ENCODE measurements at places on chromosomes 5 and 9.

GRCh38 chr5:52502460-52502999, 285.2 kb upstream of the ITGA1 start:
- no peak for DNase-seq

DNA sequence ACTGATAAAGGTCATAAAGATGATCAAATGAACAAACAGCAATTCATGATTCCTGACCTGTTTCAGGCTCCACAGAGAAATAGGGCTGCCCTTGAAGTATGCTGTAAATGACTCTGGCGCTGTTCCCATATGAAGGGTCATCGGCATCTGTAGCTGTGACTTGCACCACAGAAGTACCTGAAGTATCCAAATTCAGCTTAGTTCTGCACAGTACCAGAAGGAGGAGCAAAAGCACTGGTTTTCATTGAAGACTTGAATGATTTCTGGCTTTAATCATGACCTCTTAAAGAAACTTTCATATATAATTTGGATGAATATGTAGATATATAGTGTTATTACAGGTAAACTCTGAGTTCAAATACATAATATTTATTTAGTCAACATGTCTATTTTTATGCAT, 109.1 kb downstream of the CDH10 start:
- DNase-seq, result no peak

DNA sequence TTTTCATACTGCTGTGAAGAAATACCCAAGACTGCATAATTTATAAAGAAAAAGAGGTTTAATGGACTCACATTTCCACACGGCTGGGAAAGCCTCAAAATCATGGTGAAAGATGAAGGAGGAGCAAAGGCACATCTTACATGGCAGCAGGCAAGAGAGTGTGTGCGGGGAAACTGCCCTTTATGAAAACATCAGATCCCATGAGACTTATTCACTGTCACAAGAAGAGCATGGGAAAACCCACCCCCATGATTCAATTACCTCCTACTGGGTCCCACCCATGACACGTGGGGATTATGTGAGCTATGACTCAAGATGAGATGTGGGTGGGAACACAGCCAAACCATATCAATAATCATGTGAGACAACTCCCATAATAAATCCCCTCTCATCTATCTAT, 8.7 kb downstream of the TTC39B start:
- no peak for DNase-seq

DNA sequence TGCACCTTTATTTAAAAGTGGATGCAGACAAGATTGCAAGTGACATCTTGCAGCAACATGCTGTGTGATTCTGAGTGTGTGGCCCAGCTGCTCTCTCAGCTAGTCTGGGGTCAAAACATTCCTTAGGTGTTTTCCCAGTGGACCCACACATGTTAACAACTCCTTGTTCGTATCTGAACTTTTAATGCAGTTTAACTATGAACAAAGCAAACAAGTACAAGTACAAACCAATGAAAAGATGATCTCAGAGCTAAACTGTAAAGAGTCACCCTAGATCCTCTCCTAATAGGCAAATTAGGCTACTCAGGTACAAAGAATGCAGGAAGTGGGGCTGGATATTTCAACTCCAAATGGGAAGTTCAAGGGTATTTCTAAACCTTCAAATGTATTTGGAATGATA, 108.4 kb downstream of the ENTREP1 start:
- DNase-seq, result no peak

- DNase-seq, result no peak
Measured at GRCh38 chr5:4410151-4410550, 730.0 kb upstream of the ADAMTS16 start.

DNA sequence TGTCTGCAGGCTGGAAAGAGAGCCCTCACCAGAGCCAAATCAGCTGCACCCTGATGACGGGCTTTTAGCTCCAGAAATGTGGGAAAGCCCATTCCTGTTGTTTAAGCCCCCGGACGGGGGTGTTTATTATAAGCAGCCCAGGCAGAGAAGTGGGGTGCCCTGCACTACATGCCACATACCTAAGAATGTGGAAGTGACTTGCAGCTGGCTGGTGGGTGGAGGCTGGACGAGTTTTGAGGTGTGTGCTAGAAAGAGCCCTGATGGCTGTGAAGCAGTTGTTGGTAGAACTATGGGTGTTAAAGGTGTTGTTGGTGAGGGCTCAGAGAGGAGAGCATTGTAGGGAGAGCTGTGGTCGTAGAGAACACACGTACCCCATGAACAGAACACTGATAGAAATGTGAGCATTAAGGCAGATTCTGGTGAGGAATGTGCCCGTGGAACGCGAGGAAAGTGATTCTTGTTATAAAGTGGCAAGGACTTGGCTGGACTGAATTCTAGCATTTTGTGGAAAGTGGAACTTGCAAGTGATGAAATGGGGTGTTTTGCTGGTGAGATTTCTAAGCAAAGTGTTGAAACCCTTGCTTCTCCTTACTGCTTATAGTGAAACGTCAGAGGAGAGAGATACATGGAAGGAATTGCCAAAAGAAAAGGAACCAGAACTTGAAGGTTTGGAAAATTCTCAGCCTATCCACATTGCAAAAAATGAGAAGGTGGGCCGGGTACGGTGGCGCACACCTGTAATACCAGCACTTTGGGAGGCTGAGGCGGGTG, 38.9 kb downstream of the AHRR start:
- DNase-seq, result no peak

DNA sequence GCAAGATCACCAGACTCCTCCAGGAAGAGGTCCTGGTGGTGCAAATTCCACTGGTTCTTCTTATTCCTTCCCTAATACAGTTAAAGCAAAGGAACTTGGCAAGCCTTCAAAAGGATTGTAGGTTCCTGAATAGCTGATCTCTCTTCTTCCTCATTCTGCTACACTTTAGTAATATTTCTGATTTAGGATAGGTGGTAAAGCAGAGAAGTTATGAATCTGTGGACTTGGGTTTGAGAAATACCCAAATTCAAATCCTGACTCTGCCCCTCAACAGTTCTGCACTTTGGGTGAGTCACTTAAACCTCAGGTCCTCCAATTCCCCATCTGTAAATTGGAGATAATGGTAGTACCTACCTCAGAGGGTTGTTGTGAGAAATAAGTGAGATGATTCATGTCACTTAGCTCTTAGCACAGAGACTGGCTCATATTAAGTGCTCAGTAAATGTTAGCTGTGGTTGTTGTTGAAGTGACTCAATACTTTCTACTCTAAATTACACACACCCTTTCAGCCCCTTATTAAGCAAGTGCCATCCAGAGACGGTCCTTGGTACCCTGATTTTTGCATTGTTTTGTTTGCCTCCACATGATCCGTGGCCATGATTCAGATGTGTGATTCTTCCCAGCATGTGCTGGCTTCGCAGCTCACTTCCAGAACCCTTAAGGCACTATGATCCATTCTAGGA, 5.2 kb downstream of the SH3RF2 start:
- no peak for DNase-seq

GRCh38 chr5:61298580-61298979, 33.5 kb upstream of the ZSWIM6 start:
- DNase-seq, result no peak

DNA sequence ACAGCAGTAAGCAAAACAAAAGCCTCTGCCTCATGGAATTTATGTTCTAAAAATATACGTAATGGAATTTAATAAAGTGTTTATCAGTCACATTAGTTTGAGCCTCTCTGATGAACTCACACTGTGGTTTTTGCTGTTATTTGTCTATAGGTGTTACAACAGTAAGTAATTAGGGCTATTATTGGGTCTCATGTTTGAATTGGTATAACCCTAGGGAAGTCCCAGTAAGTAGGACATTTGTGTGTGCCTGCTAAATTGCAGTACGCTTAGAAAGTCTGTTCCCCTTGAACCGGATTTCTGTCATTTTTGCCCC, 197.6 kb downstream of the NR3C1 start:
- no peak for DNase-seq

- no peak for DNase-seq
Measured at GRCh38 chr5:68683632-68684036, 410.2 kb upstream of the SLC30A5 start.

DNA sequence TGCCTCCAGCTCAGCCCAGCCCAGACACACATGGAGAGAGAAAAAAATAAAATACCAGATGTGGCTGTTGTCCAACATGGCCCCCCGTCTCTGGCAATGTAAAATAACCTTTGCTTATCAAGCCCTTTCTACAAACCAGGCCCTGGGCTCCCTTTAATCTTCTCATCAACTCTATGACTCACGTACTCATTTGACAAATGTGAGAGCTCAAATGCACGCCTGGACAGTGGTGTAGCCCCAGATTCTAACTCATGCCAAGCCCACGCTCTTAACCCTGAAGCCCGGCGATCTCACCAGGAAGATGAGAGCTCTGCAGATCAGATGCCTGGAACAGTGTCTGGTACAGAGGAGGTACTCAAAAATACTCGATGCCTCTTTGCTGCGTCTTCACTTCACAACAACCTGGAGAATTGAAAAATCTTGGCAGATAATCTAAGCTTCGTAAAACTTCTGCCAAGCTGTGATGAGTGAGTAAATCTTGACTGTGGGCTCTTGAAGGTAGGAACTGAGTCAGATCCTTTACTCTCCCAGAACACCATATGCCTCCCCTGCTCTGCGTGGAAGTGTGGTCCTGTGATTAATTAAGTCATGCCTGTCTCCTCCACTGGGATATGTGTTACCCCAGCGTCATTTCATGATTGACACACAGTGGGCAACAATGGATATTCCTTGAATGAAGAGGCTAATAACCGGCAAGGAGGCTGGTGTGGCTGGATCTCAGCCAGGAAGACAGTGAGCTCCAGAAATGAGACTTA, 102.0 kb upstream of the FSTL4 start:
- DNase-seq, result no peak

DNA sequence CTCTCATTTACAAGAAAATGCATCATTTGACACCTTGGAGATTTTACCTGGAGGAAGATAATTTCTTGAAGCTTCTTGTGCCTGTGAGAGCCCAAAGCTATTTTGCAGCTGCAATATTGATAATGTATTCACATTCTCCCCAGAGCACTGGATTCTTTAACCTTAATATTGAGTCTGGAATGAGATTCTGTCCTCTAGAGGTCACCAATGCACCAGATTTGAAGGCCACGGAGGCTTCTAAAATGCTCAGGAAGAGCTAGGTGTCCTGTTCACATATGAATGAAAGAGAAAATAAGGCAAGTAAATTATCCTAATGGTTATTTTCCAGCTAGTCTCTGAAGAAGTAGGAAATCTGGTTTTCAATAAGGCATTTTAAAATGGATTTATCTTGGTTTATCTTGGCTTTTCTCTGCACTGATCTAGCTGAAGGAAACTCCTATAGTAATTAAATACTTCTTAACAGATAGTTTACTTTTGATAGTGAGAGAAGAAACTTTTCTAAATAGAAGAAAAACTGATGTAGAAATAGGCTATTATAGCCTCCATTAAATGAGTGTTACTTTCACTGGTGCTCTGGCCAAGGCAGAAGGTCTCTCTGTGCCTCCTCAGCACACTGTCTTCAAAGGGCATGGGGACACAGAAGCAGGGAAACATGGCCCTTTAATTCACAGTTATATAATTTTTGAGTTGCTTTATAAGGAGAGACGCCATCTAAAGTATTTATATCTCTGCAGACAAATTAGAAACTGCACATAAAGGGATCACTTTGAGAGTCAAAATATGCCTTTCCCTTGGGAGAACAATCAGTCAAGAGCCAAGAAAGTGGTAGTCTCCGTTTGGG, 297.0 kb upstream of the ACTBL2 start:
- no peak for DNase-seq

- no peak for DNase-seq
Measured at GRCh38 chr5:35483780-35484179, 133.9 kb upstream of the SPEF2 start.

DNA sequence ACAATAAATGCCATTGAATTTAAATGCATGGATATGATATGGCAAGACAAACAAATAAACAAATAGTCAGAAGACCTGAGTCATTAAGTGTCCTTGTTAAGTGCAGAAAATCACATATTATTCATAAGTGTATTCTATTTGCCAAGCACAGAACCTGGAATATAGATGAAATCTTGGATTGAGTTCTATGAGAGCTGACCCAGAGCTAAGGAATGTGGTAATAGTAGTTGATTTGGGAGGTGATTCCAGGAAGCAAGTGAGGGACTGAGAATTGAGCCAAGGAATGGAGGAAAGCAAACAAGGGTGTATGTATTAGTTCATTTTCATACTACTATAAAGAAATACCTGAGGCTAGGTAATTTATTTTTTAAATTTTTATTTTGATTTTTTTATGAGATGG, 208.9 kb downstream of the TRIM32 start:
- DNase-seq, result no peak

DNA sequence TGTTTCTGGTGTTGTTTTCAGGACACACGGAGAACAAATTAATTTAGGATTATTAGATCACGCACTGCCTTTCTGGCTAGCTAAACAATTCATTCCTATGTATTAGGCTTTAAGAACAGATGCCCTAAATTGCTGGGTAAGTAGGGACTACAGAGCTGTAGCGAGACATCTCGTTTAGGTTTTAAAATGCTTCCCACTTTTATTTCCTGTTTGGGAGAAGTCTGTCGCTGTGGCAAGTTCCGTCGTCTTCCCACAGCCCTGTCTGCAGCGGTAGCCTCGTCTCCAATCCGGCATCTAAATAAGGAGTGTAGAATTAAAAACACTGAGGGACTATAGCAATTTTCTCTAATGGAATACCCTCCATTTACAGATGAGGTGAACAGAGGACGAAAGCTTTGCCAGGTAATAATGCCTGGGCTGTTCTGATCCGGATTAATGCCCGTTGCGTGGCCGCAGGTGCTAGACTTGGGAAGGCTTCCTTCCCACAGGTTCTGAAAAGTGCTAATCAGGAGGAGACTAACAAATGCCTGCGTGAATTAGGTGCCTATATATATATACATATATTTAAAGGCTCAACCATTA, 1.3 kb upstream of the TRIM36 start:
- DNase-seq, result no peak
